NCI-H510A (cell line): ENCODE measurements at places on chromosomes 3 and 15.

- no peak for DNase-seq
These were observed 42.6 kb downstream of the GOLIM4 start for GRCh38 chr3:168053115-168053514.

- no peak for DNase-seq
These were observed 452.2 kb downstream of the IL5RA start for GRCh38 chr3:2657971-2658370.

DNA sequence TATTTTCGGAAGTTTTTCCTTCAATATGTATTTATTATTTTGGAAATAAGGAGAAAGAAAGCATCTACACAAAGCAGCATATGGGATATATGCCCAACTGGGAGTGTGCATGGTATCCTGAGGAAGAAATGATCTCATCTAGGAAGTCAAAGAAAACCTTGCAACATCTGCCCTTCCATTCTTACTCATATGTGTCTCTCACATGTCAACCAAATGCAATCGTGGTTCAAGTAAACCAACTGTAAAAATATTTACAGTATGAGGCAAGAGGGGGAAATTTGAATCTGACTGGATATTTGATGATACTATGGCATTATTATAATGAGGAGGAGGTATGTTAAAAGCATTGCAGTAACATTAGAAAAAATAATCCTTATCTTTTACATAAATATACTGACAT lies 3.2 kb upstream of the SCG3 start:
- no peak for DNase-seq

GRCh38 chr3:42110631-42111030 lies 19.5 kb downstream of the TRAK1 start:
- DNase-seq = no peak

DNA sequence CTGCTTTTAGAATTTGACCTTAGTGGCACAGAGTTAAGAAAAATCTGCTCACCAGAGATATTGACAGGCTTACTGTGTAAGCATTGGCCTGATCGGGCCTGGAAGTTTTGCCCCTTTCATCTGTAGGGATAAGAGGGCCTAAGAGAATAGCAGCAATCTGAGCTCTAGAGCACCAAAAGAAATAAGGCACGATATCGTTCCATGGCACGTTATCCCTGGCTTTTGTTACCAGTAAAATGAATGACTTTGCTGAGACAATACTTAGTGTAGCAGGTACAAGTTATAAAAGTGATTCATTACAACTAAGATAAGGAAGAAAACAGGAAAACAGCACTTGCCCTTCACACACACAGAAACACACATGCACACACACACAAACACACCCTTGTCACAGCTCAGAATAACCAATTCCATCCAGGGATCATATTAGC lies 5.0 kb downstream of the THBS1 start:
- no peak for DNase-seq

GRCh38 chr15:95215017-95215416 lies 983.7 kb downstream of the MCTP2 start:
- no peak for DNase-seq

GRCh38 chr15:92142242-92143232 lies 251.1 kb upstream of the ST8SIA2 start:
- DNase-seq = no peak

- DNase-seq = no peak
These were observed 27.4 kb upstream of the PLA2G4E start for GRCh38 chr15:42048080-42048820.

GRCh38 chr15:94412979-94413746 lies 181.8 kb downstream of the MCTP2 start:
- no peak for DNase-seq

- no peak for DNase-seq
These were observed 11.2 kb upstream of the HHLA2 start for GRCh38 chr3:108285176-108285575.

- no peak for DNase-seq
These were observed 812 bp downstream of the P4HTM start for GRCh38 chr3:48990636-48991469.

- no peak for DNase-seq
These were observed 8.0 kb upstream of the ZNF501 start for GRCh38 chr3:44721231-44722102.

DNA sequence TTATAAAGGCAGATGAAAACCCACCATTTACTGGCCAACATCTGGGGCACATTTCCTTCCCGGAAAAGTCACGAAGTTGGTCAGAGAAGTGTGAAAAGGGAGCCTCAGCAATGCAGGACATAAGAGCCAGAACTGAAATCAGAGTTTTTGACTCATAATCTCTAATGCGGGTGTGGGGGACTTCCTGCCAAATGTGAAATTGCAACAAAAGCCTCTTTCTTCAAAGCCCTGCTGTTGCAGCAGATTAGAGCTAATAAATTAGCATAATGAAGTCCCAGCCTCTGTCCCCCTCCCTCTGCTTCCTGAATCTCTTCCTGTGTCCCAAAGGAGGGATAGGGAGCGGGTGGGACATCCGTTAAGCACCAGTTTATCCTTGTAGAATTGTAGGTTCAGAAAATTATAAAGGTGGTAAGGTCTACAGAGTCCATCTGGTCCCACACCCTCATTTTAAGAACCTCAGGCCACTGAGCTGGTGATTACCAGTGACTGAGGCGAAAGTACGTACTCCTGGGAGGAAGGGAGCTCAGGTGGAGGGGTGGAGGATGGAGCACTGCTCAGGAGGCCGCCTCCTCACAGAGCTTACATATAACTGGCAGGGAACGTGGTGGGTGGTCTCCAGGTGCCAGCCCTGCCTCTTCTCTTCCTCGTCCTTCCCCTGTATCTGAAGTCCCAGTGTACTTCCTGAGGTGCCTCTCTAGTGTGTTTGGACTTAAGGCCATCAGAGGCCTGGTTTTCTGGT lies 35.0 kb downstream of the ST6GAL1 start:
- no peak for DNase-seq

DNA sequence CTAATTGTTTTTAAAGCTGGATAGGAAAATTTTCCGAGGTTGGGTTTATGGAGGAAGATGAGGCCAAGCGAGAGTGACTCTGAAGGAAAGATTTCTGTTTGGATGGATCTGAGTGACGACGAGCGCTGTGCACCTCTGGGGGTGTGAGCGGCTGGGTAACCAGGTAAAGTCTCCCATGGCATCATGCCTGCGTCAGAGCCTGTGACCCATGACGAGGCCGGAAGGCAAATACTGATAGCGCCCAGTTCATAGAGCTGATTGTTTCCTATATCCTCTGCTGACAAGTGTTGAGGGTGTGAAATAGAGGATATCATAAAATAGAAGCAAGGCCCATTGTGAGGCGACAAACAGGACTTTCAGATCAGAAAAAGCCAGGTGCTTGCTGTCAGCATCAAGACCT lies 33.7 kb upstream of the MAGEF1 start:
- DNase-seq = no peak

DNA sequence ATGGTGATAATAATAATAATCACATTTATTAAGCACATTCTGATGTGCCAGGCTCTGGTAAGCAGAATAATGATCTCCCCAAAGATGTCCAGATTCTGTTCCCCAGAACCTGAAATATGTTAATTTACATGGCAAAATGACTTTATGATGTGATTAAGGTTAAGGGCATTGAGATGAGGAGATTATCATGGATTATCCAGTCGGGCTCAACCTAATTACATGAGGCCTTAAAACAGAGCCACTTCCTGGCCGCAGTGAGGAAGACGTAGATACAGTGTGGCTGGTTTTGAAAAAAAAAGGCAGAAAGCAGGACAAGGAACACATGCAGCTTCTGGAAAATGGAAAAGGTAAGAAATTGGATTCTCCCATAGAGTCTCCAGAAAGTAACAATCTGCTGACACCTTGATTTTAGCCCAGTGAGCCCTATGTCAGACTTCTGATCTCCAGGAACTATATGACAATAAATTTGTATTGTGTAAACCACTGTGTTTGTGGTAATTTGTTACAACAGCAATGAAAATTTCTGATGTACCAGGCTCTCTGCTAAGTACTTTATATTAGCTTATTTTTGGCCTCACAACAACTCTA lies 126.7 kb downstream of the ALCAM start:
- no peak for DNase-seq

GRCh38 chr3:11825301-11825700 lies 21.4 kb downstream of the TAMM41 start:
- no peak for DNase-seq

DNA sequence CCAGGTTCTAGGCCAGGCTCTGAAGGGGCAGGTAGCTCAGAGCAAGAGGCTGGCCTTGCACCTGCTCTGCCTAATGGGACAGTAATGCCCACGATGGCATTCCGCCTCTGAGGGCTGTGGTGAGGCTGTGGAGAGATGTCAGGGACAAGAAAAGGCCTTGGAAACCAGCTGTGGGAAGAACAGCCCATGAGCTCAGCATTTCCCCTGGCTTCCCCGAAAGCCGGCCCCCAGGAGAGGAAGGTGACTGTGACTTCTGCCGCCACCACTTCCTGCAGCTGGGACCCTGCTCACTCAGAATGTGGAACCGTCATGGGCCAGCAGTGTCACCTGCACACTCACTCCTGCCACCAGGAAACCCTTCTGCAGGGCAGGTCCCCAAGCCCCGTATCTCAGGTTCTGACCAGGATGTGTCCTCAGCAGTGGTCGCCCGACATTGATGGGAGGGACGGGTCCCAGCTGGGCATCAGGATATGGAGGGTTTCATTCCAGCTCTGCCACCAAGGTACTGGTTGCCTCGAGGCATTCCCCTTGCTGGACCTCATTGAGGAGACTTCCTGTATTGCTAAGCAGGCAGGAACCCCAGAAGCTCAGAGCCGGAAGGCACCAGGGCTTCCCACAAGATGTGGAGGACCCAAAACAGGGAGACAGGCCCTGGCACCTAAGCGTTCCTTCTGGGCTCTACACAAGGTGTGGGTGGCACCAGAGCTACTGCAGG lies 30.7 kb downstream of the SEMA7A start:
- no peak for DNase-seq

- no peak for DNase-seq
These were observed 33.0 kb upstream of the ABHD17C start for GRCh38 chr15:80662129-80662528.

DNA sequence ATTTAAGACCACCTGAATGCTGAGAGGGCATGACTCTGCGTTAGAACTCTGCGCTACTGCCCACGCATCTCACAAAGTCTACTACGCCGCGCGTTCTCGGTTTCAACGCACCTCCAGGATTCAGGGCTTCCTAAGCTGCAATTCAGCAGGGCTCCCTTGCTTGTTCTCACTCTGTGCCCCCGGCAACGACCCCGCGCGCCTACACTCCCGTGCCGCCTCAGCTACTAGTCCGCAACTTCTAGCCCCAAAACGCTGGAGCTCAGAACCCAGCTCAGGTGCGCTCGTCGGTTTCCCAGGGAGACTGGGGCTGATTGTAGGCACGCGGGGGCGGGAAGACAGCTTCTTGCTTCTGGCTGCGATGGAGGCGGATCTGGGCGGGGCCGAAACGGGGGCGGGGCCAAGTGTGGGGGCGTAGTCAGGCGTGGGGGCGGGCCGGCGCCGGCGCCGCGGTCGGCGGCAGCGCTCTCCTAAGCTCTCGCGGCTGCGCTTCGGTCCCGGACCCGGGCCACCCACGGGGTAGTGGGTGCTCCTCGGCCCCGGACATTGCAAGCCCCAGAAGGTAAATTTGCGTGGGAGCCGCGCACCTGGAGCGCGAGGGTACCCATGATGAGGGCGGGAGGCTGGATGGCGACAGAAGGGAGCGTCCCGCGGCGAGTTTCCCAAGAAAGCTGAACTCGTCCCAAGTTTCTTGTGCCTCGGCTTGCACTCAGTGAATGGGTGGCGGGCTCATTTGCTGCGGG lies at the start of gene ARHGEF26:
Gene ARHGEF26 (plus strand): TSS at position 430 of the 740 bp plus-strand sequence. CDS start 603 bp downstream, outside the sequence.
- peak; percentile 43 for DNase-seq

- DNase-seq = no peak
These were observed 285.6 kb downstream of the UACA start for GRCh38 chr15:70477750-70478250.

DNA sequence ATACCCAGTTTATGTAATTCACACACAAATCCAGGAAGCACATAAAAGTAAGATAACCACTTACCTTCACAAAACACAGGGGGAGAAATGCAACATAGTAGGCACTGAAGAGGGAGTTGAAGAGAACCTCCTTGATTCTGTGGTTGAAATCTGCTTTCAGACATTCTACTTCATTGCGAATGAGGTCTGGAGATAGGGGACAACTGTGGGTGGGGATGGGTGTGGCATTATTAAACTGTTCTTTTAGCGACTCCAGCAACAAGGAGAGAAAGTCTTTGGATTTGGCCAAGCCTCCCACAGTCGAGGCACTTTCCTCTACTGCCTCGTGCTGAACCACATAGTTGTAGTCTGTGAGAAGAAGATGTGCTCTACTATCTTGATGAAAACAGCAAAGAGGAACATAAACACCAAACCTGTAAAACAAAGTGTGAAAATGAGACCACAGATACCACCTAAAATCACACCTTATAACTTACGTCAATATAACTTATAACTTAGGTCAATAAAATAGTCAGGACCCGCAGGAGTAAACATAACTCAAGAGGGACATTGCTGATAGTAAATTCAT lies 25.6 kb downstream of the TMEM39A start:
- DNase-seq = no peak

GRCh38 chr15:82830427-82831173 lies 21.2 kb downstream of the WHAMM start:
- DNase-seq = no peak

DNA sequence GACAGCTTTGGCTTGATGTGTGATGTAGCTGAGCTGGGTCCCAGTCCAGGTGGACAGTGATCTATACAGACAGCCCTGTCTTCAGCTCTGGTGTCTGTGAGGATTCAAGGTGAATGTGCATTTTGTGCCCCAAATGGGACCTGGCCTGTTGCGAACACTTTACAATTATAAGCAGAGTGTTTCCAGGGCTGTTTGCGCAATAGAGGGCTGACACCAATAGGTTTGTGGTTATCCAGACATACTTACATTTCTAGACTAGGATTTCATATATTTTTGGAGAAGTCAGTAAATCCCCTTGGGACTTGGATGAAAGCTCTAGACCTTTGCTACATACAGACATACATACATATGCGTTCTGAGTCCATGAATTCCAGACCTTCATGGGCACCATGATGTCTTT lies 4.2 kb upstream of the TATDN2 start:
- DNase-seq = no peak

- no peak for DNase-seq
These were observed 524 bp downstream of the IGF1R start for GRCh38 chr15:98648654-98649471.

GRCh38 chr15:59993041-59993750 lies 10.9 kb upstream of the FOXB1 start:
- DNase-seq = no peak

- no peak for DNase-seq
These were observed 15.4 kb upstream of the STARD5 start for GRCh38 chr15:81339321-81339720.

GRCh38 chr3:11523572-11524101 lies 120.1 kb downstream of the VGLL4 start:
- DNase-seq = no peak

GRCh38 chr3:119630880-119631329 lies 29.5 kb downstream of the POPDC2 start:
- DNase-seq = no peak

DNA sequence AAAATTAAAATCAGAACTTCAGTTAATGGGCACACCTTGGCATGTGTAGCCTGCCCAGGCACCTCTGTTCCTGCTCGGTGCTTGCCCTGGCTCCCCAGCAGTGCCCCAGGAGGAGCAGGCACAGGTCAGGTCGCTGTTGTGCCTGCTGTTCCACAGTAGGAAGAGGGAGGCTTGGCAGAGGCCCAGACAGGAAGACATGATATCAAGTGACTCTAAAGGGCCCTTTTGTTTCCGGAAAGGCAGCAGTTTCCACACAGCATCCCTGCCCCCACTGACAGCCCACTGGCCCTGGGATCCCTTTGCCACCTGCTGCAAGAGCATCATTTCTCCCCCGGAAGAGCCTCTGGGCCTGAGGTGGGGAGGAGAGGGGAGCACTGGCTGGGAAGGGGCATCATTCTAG lies 40.5 kb upstream of the HES1 start:
- DNase-seq = peak; percentile 53

- DNase-seq = no peak
These were observed 23.6 kb upstream of the ETV5 start for GRCh38 chr3:186132487-186132886.
